Stimulated activated CD8-positive, alpha-beta memory T cell treated with anti-CD3 and anti-CD28 coated beads, Interleukin-4, amount 100 ng/mL, for 4 hours (primary cell): ENCODE measurements at places on chromosomes 3 and 15.
A peak's percentile ranks its signal among the peaks of the same experiment; 100 is the strongest.

- no peak for DNase-seq
These were observed 216.3 kb downstream of the RPLP1 start for GRCh38 chr15:69668963-69669362.

- no peak for DNase-seq
These were observed 1.3 kb downstream of the FSIP1 start for GRCh38 chr15:39781147-39781966.

- no peak for DNase-seq
These were observed 57.3 kb downstream of the DIPK2A start for GRCh38 chr3:144028798-144029411.

GRCh38 chr3:36868614-36869436 is 76.0 kb downstream of the TRANK1 start:
- peak; percentile 6 for DNase-seq

- no peak for DNase-seq
These were observed 56.5 kb downstream of the BSN start for GRCh38 chr3:49610666-49611280.

GRCh38 chr3:169268286-169268776 is 395.2 kb downstream of the MECOM start:
- no peak for DNase-seq

- DNase-seq, result no peak
These were observed 138.7 kb upstream of the CBLB start for GRCh38 chr3:106007512-106007911.
